ENCODE measurements at places on chromosomes 5 and 9.

GRCh38 chr5:27144456-27144855 is 106.1 kb upstream of the CDH9 start:
- H3K36me3 ChIP-seq, result no peaks in the 10 kb centered on the region
- H3K27ac ChIP-seq, result no peak overlapping the region
- H3K27me3 ChIP-seq, result no peaks in the 10 kb centered on the region
- no peak for DNase-seq
- H3K4me1 ChIP-seq, result no peaks in the 10 kb centered on the region
- H3K4me3 ChIP-seq, result no peak overlapping the region

DNA sequence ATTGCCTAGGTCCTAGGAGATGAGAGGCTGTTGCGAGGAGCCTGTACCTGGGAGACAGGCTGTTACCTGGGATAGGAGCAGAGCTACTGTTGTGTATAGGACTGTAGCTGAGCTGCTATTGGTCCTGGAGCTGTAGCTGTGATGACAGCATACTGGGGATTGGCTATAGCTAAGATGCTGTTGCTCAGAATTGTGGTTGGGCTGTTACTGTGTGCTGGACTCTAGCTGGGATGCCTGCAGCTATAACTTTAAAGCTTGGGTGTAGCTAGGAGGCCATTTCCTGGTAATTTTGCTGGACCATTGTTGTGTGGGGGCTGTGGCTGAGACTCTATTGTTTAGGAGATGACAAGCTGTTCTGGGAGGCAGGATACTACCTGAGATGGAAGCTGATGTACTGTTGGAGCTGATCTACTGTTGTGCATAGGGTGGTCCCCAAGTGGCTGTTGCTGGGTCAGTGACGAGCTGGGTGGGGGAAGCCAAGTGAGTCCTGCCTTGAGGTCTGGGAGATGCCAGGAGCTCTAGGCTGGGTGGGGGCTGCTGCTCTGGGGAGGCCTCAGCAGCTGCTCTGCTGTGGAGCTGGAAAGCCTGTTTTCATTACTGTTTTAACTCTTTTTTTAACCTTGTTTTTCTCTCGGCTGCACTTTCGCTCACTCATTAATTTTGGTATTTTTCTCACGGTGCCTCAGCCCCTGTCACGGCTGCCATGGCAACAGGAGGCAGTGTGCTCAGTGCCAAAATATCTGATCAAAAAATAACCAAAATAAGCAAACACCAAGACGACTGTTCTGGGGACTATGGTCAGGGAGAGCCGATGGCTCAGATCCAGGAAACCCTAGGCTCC is 3.0 kb upstream of the PCDH1 start:
- H3K27me3 ChIP-seq, result peaks cover 21% of the 10 kb centered on the region
- H3K4me3 ChIP-seq, result no peak overlapping the region
- H3K36me3 ChIP-seq, result no peaks in the 10 kb centered on the region
- no peak for DNase-seq
- H3K4me1 ChIP-seq, result no peaks in the 10 kb centered on the region

GRCh38 chr9:69175486-69175885 is 1.4 kb downstream of the TJP2 start:
- no peaks in the 10 kb centered on the region for H3K27me3 ChIP-seq
- H3K4me1 ChIP-seq, result peaks cover 8% of the 10 kb centered on the region
- no peak for DNase-seq
- H3K4me3 ChIP-seq, result no peak overlapping the region

DNA sequence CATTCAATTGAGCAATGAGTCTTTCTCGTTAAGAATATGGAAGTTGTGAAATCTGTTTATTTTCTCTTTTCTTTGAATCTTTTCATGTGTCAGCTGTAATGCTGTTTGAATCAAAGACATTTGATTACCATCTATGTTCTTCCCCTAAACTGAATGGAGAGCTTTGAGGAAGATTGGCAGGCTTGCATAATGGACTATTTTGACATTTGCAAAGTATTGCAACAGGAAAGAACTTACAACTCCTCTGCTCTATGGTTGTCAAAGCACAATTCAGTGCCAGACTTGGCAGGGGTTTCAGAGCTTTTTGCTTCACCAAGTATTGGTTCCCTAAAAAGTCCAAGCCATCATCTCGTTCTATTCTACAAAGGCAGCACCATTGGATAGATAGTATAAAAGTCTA is 549.0 kb upstream of the NUDT12 start:
- no peak overlapping the region for H3K4me3 ChIP-seq
- no peak for DNase-seq
- no peak overlapping the region for H3K27ac ChIP-seq
- H3K27me3 ChIP-seq, result no peaks in the 10 kb centered on the region
- no peaks in the 10 kb centered on the region for H3K36me3 ChIP-seq

DNA sequence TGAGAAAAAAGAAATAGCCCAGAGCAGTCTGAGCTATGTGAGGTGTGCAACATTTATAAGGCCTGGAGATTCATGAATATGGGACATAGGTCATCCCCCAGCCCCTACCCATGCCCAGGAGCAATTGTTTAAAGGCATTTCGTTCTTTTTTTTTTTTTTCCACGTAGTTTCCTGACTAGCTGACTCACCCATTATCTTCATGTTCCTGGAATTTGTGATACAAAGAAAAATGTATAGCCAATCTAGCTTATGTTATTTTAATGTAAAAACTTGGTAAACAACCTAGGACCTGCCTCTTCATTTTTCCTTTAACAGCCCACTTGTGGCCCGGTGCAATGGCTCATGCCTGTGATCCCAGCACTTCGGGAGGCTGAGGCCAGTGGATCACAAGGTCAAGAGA is 81.3 kb downstream of the OSTF1 start:
- no peak for DNase-seq
- H3K4me3 ChIP-seq, result no peak overlapping the region
- H3K27ac ChIP-seq, result no peak overlapping the region
- no peaks in the 10 kb centered on the region for H3K36me3 ChIP-seq

DNA sequence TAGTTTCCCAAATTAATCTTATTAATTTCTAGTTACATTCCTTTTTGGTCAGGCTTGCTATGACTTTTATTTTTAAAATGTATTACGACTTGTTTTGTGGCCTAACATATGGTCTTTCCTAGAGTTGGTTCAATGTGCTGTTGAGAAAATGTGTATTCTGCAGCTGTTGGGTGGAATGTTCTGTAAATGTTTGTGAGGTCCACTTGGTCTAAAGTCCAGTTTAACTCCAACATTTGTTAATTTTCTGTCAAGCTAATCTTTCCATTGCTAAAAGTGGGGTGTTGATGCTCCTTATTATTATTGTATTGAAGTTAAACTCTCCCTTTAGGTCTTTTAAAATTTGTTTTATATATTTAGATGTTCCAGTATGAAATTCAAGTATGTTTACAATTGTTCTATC is 1010.8 kb upstream of the EDIL3 start:
- no peaks in the 10 kb centered on the region for H3K36me3 ChIP-seq
- no peak for DNase-seq
- no peak overlapping the region for H3K27ac ChIP-seq
- no peaks in the 10 kb centered on the region for H3K4me1 ChIP-seq

- no peaks in the 10 kb centered on the region for H3K4me1 ChIP-seq
- H3K36me3 ChIP-seq, result no peaks in the 10 kb centered on the region
- H3K27ac ChIP-seq, result no peak overlapping the region
Measured at GRCh38 chr5:33228149-33228548, 212.6 kb upstream of the TARS1 start.

- no peaks in the 10 kb centered on the region for H3K4me1 ChIP-seq
- H3K36me3 ChIP-seq, result no peaks in the 10 kb centered on the region
- no peaks in the 10 kb centered on the region for H3K27me3 ChIP-seq
Measured at GRCh38 chr5:112685386-112685785, 52.3 kb upstream of the APC start.

DNA sequence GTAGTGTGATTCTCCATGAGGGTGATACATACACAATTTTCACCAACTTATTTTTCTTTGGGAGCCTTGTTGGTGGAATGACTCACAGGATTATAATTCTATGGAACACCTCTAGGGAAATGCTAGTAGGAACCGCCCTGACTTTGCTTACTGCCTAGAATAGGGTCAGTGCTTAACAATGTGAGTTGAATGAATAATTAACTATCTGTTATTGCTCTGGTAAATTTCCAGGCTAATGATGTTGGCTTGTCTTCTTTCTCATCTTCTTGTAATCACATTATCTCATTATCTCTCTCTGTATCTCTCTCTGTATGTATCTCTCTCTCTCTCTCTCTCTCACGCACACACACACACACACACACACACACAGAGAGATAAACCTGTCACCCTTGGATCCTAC is 291.1 kb downstream of the TRIM32 start:
- H3K4me1 ChIP-seq, result no peaks in the 10 kb centered on the region
- H3K4me3 ChIP-seq, result no peak overlapping the region
- H3K36me3 ChIP-seq, result no peaks in the 10 kb centered on the region
- no peak overlapping the region for H3K27ac ChIP-seq

- H3K4me3 ChIP-seq, result no peak overlapping the region
- H3K4me1 ChIP-seq, result no peaks in the 10 kb centered on the region
- DNase-seq, result no peak
- no peaks in the 10 kb centered on the region for H3K36me3 ChIP-seq
- no peaks in the 10 kb centered on the region for H3K27me3 ChIP-seq
- H3K27ac ChIP-seq, result no peak overlapping the region
Measured at GRCh38 chr9:15068261-15068660, 158.0 kb upstream of the FREM1 start.

GRCh38 chr5:143010351-143010750 is 240.2 kb downstream of the ARHGAP26 start:
- DNase-seq, result no peak
- H3K4me3 ChIP-seq, result no peak overlapping the region
- no peak overlapping the region for H3K27ac ChIP-seq
- H3K36me3 ChIP-seq, result no peaks in the 10 kb centered on the region
